ENCODE measurements at places on chromosomes 7 and 10.

DNA sequence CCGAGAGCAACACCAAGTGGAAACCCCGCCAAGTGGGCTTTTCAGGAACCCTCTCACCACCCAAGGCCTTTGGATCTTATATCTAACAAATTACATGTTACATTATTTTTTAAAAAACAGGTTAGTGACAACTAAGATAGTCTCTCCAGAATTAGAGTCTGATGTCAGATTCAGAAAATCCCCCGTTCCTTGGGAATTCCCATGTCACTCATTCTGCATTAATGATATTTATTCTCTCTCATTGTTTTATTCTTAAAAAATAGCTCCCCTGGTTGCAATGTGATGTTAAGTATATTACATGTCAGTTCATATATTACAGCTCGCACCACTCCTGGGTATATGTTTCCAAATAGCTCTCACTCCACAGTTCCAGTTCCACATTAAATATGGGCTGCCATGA is 81.8 kb downstream of the WNT2 start:
- no peak for DNase-seq

GRCh38 chr10:53699684-53700083 is 927.1 kb upstream of the MBL2 start:
- no peak for DNase-seq

DNA sequence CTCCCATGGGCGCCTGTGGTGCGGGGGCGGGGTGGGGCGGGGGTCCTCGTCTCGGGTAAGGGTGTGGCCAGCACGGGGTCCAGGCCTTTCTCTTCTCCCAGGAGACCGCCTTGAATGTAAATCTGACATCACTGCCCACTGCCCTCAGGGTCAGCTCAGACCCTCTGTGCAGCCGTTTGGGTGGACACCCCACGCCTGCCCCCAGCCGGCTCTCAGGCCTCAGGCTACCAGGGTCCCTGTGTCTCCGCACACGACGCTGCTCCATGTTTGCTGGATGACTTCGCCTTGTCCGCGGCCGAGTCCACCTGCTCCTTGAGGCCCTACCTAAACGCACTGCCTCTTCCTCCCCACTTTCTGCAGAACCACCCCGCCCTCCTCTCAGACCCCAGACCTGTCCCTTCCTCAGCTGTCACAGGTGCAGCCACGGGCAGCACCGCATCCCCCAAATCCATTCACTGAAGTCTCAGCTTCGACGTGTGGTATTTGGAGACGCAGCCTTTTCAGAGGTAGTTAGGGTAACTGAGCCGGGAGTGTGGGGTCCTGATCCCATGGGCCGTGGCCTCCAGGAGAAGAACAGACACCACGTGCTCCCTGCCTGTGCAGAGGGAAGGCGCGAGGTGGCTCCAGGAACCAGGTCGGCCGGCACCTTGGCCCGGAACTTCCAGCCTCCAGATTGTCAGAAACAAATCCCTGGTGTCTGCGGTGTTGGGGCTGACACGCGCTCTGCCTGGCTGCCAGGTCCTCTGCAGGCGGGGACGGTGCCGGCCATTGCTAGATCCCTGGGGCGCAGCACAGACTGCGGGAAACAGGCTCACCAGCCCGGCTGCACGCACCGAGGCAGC is 97.4 kb upstream of the DIP2C start:
- no peak for DNase-seq

DNA sequence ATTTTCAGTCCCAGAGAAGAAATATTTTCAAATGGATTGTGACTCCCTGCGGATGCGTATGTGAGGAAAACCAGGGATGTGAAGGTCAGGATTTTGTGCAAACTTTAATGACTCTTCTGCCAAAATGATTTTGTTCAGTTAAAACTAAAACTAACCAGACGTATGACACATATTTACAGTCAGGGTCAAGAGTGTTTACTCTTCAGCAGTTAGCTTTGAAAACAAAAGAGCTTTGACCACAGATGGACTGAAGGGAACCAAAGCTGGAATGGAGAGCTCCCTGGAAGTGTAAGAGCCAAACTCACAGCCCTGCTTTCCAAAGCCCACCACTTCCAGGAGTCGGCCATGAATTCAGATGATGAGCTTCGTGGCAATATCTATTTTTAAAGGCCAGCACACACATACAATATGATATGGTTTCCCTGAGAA is 15.5 kb downstream of the SVIL start:
- peak; percentile 82 for DNase-seq

- DNase-seq = peak; percentile 47
These were observed 276.5 kb upstream of the KLF6 start for GRCh38 chr10:4061441-4061951.

DNA sequence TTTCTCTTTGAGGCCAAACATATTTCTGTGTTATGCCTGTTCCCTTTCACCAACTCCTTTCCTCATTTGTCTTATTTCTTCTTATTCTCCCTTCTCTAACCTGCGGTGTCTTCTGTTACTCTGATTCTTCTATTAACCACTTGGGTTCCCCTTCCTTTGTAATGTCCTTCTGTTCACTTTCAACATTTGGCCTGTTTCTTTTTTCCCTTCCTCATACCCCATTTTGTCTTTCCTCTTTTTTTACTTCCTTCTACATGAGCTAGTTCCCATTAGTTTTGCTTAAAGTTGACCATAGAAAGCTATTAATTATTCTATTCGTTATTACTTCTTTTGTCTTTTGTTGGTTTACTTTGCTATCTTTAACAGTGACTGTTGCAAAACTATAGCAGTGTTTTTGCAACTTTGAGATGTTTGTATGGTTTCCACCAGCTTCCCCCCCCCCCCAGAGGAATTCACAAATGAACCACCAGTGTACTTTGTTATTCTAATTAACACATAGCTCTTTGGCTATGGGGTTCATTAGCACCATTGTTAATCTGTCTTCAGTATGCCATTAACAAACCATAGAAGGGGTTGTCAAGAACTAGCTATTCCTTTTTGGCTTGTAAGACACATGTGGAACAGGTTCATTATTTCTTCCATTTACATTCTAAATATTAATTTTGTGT is 2.9 kb downstream of the LRGUK start:
- no peak for DNase-seq

- peak; percentile 61 for DNase-seq
These were observed 2.1 kb downstream of the CAV1 start for GRCh38 chr7:116526897-116527296.

DNA sequence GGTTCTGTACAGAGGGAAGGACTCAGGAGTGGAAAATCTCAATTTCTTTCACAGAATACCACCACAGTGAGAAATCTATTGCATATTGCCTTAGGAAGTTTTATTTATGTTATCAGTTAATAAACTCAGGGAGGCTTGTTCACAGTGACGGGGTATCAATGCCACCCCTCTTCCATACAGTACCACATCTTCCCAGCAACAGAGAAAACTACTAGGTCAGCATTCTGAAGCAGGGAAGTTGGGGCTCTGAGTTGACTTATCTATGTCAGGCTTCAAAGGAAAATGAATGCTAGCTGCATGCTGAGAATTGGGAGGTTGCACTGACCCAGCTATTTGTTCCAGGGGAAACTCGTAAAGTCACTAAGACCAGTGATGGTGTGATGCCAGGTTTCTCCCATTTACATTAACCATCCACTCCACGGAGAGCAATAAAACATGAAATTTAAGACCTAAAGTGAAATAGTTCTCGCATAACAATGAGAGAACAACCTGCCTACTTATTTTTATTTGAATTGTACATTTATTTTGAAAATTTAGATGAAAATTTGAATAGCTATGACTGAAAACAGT is 266.7 kb downstream of the RNLS start:
- DNase-seq = no peak

GRCh38 chr10:125121003-125121402 is 39.4 kb downstream of the CTBP2 start:
- no peak for DNase-seq

- DNase-seq = peak; percentile 42
These were observed 201.2 kb downstream of the PTN start for GRCh38 chr7:137142376-137142775.

DNA sequence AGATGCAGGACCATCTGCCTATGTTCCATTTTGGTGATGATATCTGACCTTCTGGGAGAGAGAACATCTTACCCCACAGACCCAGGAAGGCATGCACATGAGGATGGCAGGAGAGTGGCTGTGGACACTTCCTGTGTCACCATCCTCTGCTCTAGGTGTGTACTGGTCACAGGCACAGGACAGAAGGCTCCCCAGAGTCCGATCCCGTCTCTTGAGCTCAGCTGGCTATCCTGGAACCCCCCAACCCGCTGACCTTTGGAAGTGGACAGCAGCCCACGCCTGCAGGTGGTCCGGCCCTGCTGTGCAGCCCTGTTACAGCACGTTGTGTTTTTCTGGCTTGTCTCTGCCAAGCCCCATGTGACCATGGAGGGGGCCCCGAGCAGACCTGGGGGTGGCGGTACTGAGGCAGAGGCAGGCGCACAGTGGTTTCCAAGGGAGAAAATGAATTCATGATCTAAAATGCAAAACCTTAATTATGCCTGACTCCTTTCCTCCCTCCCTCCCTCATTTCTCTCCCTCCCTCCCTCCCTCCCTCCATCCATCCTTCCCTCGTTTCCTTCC is 178.8 kb downstream of the CUX1 start:
- DNase-seq = no peak

DNA sequence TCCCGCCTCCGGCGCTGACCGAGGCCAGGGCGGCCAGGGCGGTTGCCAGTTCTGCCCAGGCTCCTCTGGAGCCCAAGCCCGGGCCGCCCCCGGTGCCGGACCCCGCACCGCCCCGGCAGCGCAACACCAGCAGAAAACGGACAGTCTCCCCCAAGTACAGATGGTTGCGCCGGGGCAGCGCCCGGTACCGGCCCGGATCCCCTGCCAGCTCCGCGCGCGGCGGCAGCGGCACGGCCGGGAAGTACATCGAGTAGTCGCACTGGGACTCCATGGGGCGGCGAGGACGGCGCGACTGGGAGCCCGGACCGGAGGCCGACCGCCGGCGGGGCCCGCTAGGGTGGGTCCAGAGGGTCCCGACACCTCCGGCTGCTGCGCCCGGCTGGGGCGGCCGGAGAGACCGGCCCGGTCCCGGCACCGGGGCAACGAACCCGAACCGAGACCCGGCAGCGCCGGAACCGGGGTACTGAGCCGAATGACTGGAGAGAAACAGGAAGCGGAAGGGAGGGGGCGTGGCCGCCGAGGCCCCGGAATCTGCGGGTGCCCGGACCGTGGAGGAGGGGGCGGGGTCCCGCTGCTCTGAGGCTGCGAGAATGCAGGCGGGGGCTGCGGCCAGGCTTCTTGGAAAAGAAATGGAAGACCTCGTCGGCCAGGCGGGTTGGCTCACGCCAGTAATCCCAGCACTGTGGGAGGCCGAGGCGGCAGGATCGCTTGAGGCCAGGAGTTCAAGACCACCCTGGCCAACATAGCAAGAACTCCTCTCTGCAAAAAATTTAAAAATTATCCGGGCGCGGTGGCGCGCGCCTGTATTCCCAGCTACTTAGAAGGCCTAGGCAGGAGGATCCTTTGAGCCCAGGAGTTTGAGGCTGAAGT is at the start of gene TRAPPC14:
Gene TRAPPC14 (minus strand): TSS at position 495 of the 870 bp plus-strand sequence. CDS start 224 bp downstream, at position 271.
- peak; percentile 68 for DNase-seq

GRCh38 chr10:115432188-115432819 is 339.1 kb downstream of the ATRNL1 start:
- peak; percentile 7 for DNase-seq

GRCh38 chr10:115022733-115023132 is 70.4 kb upstream of the ATRNL1 start:
- no peak for DNase-seq

DNA sequence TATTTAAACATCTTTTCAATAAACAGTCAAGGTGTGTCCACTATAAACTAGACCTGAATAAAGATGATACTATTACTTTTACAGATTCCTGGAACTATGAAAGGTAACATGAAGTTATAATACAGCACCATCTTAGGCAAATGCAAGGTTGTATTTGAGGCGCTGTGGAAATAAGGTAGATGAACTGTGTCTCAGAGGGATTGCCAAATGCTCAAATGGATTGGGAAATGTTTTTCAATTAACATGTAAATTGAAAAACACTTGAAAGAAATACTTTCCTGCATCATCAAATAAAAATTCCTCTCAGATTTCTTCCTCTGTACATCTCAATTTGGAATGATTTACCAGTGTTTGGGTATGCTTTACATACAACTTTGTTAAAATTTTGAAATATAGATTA is 139.4 kb downstream of the DKK1 start:
- DNase-seq = no peak

GRCh38 chr10:115624448-115624847 is 531.3 kb downstream of the ATRNL1 start:
- DNase-seq = no peak

DNA sequence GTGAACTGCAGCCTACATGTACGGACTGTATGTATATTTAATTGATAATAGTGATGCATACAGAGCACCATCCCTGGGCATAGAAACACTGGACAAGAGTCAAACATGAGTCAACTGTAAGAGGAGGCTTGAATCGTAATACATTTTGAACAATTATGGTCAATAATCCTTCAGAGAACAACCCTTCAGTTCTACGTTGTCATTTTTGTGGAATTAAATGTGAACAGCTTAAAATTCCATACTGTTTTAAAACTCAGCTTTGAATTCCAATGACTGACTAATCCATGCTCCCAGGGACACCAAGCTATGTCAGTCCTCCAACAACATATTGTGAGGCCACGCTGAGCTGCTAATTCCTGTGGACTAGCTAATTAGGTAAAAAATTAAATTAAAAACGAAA is 41.5 kb upstream of the KMT2E start:
- peak; percentile 90 for DNase-seq

GRCh38 chr7:17058568-17058967 is 176.8 kb upstream of the AGR3 start:
- peak; percentile 58 for DNase-seq

DNA sequence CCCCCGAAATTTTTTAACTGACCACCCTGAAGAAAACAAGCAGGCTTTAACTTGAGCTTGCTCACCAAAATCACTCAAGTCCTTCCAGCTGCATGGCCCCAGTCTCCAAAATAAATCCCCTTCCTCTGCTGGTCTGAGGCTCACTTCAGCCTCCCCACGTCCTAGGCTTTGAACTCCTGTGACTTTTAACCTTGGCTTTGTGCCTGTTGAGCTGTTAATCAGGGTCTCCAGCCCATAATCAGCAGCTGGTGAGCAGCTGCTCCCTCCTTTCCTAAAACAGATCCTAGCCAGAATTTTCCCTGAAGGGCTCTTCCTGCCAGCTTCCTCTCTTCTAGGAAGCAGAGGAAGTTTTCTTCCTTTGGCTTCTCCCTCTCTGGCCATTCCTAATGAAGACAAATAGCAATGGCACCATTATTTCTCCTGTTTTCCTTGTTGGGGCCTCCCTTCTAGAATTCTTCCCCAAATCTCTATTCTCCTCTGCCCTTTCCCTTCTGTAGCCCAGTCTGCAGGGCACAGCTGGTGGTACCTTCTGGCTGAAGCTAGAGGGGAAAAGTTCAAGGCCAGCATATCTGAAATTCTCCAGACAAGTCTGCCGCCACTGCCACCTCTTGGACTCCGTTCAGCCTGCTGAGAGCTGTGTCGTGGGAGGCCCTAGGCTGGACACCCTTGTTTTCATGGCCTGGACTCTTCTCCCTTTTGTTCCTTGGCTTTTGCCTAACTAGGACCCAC is 152.1 kb downstream of the NOC3L start:
- DNase-seq = no peak

GRCh38 chr7:132516042-132516840 is 60.0 kb downstream of the PLXNA4 start:
- DNase-seq = peak; percentile 64

DNA sequence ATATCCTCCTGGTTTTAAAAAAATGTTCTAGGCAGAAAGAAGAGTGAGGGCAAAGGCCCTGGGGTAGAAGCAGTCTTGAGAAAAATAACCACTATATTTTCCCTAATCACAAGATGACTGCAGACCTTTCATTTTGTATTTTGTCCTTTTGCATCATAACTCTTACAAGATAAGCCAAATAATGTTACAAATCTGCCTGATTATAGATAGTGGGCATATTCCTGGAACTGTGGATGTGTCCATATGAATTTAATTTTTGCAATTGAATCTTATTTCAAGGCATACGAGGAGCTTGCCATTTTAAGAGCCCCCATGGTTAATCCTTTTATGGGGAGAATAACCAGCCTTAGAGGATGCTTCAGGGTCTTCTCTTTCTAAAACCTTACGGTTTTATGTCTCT is 102.7 kb downstream of the ADRA2A start:
- DNase-seq = no peak
